ENCODE measurements at places on chromosomes 3 and 15.

DNA sequence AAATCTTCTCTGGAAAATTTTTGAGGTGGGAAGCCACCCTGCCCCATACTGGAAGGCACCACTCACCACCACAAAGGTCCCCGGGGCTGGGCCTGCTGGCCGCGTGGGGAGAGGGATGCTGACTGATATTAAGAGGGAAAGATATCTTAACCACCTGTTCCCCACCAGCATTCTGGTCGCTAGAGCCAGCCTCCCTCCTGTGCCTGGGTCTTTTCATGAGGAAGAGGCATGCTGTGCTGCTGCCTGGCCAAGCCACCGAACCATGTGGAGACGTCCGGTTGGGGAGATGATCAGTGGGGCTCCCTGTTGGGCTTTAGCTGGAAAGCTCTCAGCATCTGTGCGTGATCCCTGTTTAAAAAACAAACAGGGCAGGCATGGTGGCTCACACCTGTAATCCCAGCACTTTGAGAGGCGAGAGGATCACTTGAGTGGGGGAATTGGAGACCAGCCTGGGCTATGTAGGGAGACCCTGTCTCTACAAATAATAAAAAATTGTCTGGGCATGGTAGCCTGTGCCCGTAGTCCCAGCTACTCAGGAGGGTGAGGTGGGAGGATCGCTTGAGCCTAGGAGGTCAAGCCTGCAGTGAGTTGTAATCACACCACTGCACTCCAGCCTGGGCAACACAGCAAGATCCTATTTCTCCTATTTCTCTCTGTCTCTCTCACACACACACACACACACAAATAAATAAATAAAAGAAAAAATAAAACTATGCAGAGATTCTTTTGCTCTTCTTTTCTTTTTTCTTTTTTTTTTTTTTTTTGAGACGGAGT lies 1.0 kb downstream of the KLHL18 start:
- DNase-seq = no peak

DNA sequence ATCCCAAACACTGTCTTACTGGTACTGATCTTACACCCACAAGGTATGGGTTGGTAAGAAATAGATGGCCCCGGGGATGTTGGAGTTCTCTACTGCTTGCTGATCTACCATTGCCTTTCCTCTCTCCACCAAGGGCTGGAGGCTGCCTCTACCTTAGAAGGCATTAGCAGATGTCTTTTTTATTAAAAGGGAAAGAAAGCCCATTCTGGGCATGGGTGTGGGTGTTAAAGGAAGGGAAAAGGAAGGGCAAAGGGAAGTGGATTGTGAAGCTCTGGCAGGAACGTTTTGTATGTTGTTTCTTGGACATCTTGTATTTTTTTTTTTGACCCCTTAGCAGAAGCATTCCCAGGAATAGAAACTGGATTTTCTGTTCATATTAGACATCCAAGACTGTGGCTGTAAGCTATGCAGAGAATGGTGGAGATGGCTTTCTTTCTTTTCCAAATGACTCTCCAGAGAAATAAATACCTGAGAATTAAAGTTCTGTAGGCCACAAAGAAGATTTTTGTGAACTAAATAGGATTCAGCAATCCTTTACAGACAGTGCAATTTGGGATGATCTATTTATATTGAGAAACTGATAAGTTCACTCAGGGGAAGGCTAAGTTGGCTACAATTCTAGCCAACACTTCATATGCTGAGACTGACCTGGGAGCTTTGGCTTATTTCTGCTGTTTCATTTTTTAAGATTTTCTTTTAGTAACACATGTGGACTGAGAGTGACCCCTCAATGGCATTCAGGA lies 108.8 kb downstream of the TOP2B start:
- DNase-seq = no peak

- no peak for DNase-seq
These were observed 73.0 kb downstream of the SCN10A start for GRCh38 chr3:38743043-38743442.

DNA sequence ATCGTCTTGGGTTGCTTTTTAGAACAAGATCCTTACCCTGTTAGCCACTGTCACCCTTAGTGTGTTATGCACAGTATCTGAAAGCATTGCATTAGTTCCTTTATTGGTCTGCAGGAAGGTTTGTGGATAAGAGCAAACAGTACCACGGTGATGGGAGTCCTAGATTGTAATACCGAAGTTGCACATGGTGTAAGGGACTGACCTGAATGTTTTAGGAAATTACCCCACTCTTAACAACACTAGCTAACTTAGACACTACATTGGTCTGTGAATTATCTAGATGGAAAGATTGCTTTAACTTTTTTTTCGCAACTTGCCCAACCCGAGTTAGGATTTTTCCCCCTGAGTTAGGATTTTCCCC lies 1.3 kb downstream of the STT3B start:
- no peak for DNase-seq

GRCh38 chr3:53068176-53068575 lies 22.3 kb upstream of the SFMBT1 start:
- DNase-seq = no peak

DNA sequence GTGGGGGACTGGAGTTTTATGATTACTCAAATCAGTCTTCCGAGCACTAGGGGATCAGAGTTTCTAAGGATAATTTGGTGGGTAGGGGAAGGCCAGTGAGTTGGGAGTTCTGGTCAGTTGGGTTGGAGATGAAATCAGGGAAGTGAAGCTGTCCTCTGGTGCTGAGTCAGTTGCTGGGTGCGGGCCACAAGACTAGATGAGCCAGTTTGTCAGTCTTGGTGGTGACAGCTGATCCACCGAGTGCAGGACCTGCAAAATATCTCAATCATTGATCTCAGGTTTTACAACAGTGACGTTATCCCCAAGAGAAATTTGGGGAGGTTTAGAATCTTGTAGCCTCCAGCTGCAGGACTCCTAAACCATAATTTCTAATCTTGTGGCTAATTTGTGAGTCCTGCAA lies 249.4 kb downstream of the FAM43A start:
- DNase-seq = no peak

DNA sequence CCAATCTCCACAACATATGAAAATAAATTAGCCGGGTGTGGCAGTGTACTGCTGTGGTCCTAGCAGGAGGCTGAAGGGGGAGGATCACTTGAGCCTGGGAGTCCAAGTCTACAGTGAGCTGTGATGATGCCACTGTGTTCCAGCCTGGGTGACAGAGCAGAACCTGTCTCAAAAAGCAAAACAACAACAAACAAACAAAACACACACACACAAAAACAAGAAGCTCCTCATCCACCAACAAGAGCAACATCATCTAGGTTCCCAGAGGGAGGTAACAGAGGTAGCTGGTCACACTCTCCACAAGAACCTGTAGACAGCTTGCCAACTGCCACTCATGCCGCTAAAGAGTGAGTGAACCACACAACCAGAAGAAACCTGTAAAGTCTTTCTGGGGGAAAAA lies 34.8 kb downstream of the PTPN9 start:
- DNase-seq = no peak

DNA sequence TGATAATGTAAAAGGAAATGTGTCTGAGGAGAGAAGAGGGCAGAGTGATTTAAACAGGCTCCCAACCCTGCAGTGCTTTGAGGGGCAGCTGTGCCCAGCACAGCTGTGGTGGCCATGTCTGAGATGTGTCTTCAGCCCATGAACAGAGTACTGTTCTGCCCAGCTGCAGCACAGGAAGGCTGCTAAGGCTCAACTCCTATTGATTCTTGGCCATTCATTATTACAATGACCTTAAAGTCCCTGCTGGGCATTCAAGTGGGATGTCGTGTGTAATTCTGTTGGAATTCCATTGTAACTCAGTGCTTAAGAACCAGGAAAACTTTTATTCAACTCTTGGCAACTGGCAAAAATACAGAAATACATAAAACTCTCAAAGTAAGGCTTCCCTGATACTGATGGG lies 229.3 kb downstream of the MCTP2 start:
- no peak for DNase-seq

DNA sequence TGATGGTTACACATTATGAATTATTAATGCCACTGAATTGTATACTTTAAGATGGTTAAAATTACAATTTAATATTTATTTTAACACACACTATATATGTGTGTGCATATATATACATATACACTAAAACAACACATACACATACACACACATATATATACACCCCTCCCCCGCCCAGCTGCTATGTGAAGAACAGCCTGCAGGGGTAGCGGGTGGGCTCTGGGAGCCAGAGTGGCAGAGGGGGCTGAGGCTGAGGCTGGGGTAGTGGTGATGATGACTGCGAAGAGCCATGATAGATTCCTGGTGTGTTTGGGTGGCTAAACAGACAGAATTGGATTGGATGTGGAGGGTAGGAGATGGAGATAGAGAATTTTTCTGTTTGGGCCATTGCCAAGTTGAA lies 39.4 kb upstream of the APEH start:
- no peak for DNase-seq

All from HS-5 (cell line).